ENCODE measurements at places on chromosomes 4 and X.

GRCh38 chrX:17046478-17047097 lies 100.1 kb downstream of the REPS2 start:
- peak; percentile 34 for DNase-seq

GRCh38 chrX:1516596-1517104 lies 20.3 kb downstream of the P2RY8 start:
- DNase-seq: no peak

DNA sequence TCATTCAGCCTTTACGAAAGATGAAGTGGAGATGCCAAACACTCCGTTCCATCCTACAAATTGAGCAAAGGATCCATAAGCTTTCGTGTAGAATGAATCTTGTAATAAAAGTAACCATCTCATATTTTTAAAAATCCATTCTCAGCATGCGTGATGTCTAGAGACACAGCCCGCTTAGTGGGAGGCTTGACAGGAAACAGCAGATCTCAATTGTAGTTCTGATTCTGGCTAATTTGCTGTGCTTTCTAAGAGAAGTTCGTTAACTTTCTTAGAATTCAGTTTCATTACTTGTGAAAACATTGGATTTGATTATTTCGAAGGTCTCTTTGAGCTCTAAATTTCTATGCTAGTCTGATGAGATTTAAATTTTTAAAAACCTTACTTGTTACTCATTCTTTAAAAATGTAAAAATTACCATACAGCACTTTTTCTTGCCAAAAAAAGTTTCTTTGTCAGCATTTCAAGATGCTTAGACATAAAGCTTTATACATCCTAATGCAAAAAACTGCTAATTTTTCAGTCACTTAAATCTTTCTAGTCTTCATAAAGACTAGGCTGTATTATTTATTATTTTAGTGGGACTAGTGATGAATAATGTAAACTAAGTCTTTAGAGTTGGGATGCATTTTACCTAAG lies 66.9 kb upstream of the NEIL3 start:
- no peak for DNase-seq

DNA sequence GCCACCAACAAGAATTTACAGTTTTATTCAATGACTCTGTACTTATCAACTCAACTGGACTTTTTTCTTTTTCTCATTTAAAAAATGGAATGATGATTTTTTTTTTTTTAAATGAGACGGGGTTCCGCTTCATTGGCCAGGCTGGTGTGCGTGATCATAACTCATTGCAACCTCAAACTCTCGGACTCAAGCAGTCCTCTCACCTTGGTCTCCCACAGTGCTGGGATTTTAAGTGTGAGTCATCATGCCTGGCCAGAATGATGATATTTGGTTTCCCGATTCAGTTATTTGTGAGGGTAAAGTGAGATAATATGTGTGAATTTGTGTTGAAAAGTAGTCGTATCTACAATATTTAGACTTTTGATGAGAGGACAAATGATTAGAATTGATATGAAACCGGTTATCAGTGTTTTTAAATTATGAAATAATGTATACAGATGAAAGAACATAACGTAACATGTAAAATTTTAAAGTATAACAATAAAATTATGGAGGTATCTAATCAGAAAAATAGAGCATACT lies 66.0 kb upstream of the UNC5C start:
- DNase-seq: no peak

- no peak for DNase-seq
Measured at GRCh38 chrX:40550066-40550465, 30.7 kb upstream of the ATP6AP2 start.

GRCh38 chr4:96342790-96343455 lies 503.0 kb downstream of the PDHA2 start:
- DNase-seq: no peak

GRCh38 chr4:20252656-20253282 lies 1.1 kb downstream of the SLIT2 start:
- DNase-seq: no peak

GRCh38 chrX:17009856-17010625 lies 63.6 kb downstream of the REPS2 start:
- no peak for DNase-seq

GRCh38 chr4:38119668-38120385 lies 159.6 kb downstream of the PTTG2 start:
- peak; percentile 44 for DNase-seq

DNA sequence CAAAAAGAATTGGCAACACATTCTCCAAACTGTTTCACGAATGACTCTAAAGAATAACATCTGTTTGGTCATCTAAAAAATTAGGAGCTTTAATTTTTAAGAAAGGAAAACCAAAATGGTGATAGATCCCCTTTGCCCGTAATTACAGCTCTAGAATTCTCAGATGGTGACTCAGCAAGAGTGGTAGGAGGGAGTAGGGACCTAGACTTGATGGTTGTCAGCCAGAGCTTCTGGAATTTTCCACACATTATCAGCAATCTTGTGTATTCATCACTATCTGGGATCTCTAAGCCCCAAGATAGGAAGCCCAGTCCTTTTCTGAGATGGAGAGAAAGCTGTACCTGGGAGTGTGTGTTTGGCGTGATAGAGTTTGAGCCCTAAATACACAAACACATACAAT lies 103.9 kb upstream of the RAB40AL start:
- DNase-seq: no peak

- DNase-seq: no peak
Measured at GRCh38 chrX:8741981-8742380, 10.0 kb upstream of the ANOS1 start.

DNA sequence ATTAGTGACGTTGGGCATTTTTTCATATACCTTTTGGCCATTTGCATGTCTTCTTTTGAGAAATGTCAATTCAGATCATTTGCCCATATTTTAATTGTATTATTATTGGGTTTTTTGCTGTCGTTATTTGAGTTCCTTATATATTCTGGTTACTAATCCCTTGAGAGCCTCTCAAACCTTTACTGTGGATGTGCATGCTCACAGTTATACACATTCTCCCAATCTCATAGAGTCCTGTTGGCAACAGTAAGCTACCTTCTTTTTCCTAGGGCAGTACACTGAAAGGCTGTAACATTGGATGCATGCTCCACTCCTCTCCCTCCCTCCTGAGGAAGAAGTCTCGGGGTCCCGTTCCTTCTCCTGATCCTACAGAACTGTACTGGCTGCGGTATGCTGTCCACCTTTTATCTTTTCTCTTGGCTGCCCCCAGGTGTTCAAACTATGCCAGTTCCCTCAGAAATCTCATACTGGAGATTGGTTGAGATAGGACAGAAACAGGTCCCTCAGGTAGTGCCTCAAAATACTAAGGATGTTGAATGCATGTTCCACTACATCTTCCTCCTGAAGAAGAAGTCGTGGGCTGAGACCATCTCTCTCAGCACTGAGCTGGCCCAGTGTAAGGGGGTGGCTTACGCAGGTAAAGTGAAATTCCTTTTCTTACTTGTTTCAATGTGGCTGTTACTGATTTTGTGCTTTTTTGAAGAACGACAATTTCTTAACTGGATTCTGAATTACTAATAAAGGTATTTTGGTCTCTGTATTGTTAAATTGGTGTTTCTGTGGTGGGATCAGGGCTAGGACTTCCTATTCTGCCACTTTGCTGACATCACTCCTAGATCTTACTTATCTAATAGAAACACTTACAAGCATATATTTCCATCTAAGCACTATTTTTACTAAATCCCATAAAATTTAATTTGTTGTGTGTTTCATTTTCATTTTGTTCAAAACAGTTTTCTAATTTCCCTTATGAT lies 145.4 kb upstream of the HUWE1 start:
- no peak for DNase-seq

GRCh38 chr4:2662598-2662997 lies 93.5 kb downstream of the TNIP2 start:
- no peak for DNase-seq

DNA sequence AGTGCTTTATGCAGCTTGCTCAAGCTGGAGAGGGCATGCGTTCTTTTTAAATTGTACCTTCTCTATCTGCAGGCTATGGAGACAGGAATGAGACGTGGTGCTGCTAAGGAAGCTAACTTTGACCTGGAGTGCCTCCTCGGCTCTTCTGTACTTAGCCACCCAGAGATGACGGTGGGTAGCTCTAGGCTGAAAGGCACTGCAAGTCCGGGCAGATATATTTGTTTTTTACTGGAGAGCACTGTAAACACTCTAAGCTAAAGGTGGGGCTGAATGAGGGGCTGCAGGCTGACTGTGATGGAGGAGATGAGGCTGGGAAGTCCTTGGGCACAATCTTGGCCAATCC lies 12.1 kb downstream of the ELF4 start:
- DNase-seq: no peak

- no peak for DNase-seq
Measured at GRCh38 chr4:112668131-112668530, 31.2 kb downstream of the LARP7 start.

DNA sequence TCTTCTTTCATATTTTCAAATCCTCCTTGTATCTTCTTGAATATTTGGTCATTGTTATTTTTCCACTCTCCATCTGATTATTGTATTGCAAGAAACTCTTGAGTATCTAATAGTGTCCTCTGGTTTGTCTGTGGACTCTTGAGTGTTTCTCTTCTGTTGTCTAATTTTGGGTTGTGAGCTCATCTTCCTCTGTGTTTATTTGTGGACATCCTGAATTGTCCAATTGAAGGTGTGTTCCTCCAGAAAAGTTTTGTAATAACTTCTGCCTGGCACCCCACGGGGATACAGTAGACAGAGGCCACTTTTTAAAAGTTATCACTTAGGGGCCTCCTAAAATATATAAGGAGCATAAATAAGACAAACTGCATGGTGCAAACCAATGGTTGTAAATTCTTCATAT lies 3.1 kb upstream of the CC2D2A start:
- DNase-seq: no peak

GRCh38 chrX:15204130-15204751 lies 65.6 kb downstream of the ASB9 start:
- no peak for DNase-seq

GRCh38 chrX:11209798-11210414 lies 83.3 kb upstream of the AMELX start:
- no peak for DNase-seq

- DNase-seq: no peak
Measured at GRCh38 chr4:20301161-20301560, 49.5 kb downstream of the SLIT2 start.

- DNase-seq: no peak
Measured at GRCh38 chr4:189834616-189835015, 106.1 kb upstream of the FRG1 start.

GRCh38 chrX:40406330-40406859 lies 174.4 kb upstream of the ATP6AP2 start:
- DNase-seq: no peak

All from NCI-H187 treated with DMSO at 0.1 percent for 48 hours (cell line).